ENCODE measurements at places on chromosomes 6 and 20.

DNA sequence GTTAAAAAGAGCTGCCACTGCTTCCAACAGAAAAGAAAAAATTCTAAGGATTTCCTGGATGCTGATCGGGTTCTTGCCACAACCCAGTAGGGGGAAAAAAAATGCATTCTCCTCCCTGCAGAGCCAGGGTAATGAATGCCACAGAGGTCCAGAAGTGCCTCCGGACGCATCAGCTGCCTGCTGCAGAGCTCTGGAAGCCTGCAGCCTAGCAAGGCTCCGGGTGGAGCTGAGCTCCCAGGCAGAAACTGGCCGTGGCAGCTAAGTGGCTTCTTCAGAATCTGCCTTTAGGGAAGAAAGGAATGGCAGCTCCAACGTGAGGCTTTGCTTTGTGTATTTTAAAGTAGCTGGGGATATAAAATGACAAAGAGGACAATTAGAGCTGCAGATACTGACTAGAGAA is 155.0 kb downstream of the CFAP61 start:
- DNase-seq, result no peak

GRCh38 chr20:38293491-38294065 is 10.4 kb upstream of the BPI start:
- DNase-seq, result no peak

DNA sequence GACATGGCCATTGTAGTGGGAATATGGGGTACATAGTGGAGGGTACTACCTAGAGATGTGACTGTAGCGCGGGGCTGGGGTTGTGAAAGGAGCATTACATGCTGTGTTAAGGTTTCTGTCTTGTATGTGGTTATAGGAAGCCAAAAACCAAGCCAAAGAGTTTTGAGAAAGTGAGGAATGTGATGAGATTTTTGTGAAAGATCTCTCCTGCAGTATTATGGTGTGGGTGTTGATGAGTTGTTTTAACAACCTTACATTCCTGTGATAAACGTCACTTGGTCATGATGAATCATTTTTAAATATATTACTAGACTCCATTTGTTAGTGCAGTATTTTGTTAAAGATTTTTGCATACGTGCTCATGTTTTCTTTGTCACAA is 48.9 kb downstream of the ZFAND3 start:
- peak; percentile 57 for DNase-seq

DNA sequence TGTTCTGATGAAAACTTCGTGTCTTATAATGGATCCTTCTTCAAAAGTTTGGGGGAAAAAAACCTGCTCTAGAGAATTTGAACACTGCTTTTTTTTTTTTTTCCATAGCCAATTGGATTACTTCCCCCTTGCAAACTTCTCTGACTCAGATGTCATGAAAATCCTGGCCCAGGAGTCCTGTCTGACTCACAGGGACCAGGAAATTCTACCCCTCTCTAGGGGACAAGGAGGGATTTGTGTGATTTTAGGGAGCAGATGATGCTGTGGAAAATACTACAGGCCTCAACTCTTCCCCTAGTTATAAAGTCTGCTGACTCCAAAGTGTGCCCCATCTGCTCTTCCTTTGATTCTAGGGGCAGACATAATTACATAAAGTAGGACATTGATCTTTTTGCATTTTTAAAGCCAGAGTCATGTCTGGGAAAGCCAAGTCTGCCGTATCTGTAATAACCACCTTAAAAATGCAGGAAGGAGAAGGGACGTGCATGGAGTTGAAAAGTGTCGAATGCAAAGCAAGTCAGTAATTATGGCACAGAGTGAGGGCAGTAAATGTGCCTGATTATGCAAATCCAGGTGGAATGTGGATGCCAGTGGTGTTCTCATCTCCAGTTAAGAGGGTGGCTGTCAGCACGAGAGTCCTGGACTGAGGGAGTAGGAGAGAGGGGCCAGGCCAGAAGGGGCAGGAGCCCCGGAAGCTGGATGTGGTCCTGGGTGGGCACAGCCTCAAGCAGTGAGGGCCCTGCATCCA is 144.3 kb upstream of the SULF2 start:
- peak; percentile 70 for DNase-seq

GRCh38 chr6:119166024-119166784 is 87.7 kb upstream of the FAM184A start:
- no peak for DNase-seq

DNA sequence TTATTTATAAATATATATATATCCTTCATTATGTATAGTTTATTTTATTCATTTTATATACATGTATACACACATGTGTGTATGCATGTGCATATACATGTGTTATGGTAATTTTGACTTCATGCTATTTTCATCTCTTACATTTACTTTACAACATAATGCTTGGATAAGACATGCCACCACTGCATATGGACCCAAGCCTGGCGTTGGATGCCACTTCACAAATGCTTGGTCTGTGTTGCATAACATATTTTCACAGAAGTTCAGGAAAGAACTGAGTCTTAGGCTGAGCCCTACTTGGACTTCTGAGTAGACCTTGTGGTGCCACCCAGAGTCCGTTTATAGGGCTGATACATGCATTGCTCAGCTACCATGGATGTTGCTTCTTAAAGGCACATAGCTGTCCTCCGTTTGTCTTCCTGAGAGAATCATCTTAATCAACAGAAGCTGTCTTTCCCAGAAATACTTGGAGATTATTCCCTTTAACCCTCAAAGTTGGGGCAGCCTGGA is 337.8 kb downstream of the BTBD3 start:
- peak; percentile 1 for DNase-seq

DNA sequence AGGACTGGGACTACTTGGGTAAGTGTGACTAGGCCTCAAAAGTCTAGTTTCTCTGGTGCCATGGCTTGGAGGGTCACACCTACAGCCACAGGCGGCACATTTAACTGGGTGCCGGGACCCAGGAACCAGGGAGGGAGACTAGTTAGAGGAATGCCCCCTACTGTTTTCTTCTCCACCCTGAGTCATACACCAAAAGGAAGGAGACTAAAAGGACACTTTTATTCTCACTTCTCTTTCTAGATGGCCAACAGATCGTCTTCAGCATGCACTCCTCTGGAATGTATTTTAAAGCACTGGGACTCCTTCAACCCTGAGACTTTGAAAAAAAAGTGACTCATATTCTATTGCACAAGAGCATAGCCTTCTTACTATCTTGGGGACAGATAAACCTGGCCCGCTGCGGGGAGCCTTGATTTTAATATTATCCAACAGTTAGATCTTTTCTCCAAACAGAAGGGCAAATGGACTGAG is 33.4 kb downstream of the PLN start:
- DNase-seq, result peak; percentile 54

DNA sequence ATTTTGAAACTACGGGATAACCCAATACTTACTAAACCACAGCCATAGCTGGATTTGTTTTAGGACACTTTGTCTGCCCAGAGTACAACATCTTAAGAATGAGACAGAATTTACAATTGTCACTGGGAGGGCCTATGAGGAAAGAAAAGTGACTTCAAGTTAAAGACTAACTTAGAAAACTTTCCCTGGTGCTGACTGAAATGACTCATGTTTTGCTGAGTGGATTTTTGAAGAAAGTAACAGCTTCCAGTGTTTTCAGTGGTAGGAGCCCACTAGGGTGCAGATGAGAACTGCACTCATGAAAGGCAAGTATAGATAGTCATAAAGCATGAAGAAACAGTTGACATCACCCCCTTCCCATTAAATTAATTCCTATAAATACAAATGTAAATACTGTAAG is 988.2 kb upstream of the MAP3K7 start:
- no peak for DNase-seq

GRCh38 chr6:151179321-151179720 is 60.4 kb upstream of the AKAP12 start:
- DNase-seq, result peak; percentile 69

DNA sequence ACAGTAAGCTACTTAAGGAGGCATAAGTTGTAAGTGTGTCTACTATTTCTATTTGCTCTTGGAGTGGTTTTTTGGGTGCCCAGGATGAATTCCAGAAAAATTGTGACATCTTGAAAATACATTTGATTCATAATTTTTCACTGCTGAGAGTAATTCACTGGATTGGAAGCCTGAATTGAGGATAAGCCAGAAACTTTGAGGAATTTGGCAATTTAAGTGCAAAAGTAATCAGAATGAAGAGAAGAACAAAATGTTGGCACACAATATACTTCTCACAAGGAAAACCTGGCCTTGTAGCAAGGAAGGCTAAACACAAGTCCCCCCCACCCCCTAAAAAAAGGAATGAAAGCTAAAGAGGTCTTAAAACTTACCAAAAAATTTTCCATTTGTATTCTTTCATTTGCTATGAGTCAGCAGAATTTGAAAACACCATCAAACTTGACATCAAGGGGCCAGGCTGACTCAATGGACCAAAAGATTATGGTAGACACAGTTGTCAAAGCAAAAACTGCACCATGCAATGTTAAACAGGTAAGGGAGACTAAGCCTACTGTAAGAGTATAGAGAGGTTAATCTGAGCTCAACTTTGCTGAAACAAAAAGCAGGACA is 840.0 kb downstream of the FRK start:
- DNase-seq, result no peak

- peak; percentile 95 for DNase-seq
Observed at GRCh38 chr6:28542440-28543296, 17.0 kb downstream of the GPX5 start.

GRCh38 chr20:23684261-23684660 is 4.6 kb downstream of the CST4 start:
- no peak for DNase-seq

GRCh38 chr20:57270204-57270984 is 4.0 kb upstream of the BMP7 start:
- no peak for DNase-seq

DNA sequence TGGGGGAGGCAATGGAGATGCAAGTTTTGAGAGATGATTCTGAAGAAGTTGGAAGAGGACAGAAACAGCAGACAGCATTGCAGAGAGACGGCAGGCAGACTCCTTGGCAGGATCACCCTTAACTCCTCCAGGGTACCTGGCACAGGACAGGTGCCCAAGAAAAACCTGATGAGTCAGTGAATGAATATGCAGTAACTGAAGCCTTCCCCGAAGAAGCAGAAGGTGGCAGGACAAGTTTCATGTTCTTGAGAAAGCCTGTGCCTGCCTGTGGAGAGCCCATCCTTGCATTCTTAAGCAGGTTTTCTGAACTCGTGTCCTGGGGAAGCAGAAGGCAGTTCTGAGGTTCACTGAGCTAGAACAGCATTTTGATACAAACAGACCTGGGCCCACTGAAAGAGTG is 79.6 kb upstream of the SASH1 start:
- DNase-seq, result no peak

GRCh38 chr20:25011261-25011660 is 18.7 kb upstream of the APMAP start:
- DNase-seq, result no peak

GRCh38 chr6:45569210-45569945 is 191.6 kb upstream of the SUPT3H start:
- DNase-seq, result no peak

- no peak for DNase-seq
Observed at GRCh38 chr20:16693278-16693677, 36.5 kb upstream of the SNRPB2 start.

DNA sequence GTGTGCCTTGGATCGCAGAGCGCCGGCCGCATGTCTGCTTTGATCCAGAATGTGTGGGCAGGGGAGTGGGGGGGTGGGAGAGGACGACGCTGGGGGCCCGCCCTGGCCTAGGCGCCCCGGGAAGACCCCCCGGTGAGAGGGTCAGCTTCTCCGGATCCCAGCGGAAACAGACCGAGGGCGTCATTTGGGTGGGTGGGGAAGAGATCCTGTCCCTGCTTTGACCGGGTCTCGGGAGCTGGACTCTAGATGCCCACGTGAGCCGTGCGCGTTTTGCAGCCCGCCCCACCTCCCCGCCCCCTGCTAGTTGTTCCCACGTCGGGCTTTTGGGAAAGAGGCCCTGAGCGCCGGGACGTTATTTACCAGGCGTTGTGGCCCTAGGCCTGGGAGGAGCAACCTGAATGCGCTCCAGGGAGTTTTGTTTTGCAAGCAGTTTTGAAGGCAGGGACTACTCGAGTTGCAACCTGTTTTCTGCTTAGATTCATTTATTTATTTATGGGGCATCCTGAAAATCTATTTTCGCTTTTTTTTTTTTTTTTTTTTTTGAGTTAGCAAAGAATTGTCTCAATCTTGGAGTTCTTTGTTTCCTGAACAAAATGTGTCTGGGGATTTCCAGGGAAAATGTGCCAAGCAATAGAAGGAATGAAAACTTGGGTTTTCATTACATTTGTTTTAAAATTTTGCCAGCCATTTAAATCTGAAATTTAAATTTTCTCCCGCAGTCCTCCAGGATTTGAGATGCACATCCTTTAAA is 1.6 kb downstream of the DSP start:
- DNase-seq, result no peak

DNA sequence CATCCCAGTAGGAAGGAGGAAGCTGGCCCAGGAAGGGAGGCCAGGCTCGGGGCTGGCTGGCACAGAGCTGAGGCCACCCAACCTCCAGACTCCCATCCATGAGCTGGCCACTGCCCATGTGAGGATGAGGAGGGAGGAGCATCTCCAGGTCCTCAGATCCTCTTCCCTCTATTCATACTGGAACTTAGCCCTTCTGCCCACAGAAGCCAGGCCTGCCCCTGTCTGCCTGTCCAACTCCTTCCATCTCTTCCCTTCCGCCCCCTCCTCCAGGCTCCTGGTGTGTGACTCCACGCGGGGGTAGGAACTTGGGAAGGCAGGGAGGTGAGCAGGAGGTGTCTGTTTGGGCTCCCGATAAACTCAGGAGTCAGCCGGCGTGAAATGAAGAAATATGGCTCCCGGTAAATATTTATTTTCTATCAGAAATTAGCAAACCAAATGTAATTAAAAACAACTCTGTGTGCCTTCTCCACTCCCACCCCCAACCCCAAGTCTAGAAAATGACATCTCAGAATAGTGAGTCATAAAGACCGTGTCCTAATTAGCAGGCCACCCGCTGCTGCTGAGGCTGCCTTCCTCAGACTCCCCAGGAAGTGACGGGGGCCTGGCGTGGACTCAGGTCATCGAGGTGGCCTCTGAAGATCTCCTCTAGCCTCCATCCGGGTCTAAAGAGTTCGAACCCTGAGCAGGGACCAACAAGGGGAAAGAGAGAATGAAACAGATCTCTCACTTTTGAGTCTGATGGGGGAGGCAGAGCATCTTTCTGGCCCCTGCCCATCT is 81.9 kb downstream of the MDGA1 start:
- peak; percentile 72 for DNase-seq

DNA sequence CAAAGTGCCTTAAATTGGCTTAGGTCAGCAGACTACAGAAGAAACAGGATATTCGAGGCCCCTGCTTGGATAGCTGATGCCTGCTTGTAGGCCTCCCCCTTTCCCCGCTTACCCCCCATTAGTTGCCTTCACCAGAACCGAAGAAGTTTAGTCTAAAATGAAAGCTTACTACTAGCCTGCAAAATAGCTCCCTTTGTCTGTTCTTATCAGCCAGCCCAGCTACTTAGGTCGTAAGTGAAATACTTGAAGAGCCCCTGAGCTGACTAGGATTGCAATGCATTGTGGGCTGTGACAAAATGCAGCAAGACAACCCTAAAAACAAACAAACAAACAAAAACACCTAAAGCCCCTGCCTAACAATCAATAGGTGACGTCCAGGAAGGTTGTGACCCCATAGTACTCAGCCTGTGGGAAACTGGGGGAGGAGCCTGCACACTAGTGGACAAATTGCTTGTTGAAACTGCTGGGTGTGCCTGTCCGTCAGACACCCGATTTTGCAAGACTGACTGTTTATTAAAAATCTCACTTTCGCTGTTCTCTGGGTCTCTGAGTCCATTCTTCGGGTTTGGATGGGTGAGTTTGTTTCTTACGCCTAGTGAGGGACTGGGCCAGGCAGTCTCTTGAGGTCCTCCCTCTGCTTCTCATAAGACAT is 105.0 kb upstream of the DUSP22 start:
- DNase-seq, result no peak

- DNase-seq, result no peak
Observed at GRCh38 chr6:118918329-118918725, 16.6 kb downstream of the MCM9 start.

- DNase-seq, result no peak
Observed at GRCh38 chr6:44705596-44705995, 318.1 kb downstream of the CDC5L start.

GRCh38 chr6:163543321-163543720 is 128.8 kb downstream of the QKI start:
- DNase-seq, result no peak
